T-cell (primary cell): ENCODE measurements at places on chromosomes 12 and 14.
A peak's percentile ranks its signal among the peaks of the same experiment; 100 is the strongest.

GRCh38 chr12:112973011-112973735 is 5.1 kb upstream of the OAS2 start:
- no peak for DNase-seq

- DNase-seq, result peak; percentile 33
These were observed 12.2 kb upstream of the SPTB start for GRCh38 chr14:64891839-64892375.

DNA sequence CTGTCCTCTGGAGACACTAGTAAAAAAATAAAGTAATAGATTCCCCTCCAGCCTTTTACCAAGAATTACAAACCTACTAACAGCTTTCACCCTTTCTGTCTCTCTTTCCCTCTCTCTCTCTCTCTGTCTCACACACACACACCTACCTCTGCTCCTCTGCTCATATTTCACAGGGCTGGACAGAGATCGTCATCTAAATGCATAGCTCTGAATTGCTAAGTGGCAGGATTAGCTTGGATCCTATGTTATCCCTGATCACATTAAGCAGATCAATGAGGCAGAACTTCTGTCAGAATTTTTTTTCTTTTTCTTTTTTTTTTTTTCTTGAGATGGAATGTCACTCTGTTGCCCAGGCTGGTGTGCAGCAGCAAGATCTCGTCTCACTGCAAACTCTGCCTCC is 22.9 kb downstream of the VCPKMT start:
- no peak for DNase-seq

DNA sequence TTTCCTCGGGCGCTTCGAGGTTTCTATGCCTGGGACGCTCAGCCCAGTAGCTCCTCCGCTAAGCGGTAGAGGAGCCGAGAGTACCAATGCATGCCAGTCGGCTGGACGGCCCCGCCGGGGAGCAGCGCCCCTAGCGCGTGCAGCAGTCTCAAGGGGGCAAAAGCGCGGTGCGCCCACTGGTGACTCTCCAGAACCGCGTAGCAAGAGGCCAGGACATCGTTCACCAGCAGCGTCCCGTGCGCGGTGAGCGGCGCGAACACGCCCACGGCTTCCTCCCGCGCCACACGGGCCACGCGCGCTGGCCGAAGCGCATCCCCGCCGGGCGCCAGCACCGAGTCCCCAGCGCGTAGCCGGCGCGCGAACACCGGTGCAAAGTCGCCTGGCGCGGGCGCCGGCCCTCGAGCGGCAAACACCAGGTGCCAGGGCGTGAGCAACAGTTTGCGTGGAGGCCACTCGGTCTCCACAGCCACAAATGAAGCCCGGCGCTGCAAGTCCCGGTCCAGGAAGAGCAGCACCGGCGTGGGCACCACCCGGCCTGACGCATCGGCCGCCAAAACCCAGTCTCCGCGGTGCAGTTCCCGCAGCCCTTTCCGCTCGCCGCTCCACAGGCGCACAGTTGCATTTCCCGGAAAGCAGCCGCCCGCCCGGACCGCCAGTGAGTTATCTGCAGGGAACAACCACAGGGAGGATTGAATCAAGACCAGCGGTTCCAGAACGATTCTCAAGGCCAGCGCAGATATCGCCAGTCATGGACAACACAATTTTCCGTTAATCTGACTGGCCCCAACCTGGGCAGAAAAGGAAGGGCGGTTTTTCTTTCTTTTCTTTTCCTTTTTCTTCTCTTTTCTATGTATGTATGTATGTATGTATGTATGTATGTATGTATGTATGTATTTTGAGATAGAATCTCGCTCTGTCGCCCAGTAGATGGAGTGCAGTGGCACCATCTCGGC is 4.5 kb downstream of the DHH start:
- DNase-seq, result no peak

DNA sequence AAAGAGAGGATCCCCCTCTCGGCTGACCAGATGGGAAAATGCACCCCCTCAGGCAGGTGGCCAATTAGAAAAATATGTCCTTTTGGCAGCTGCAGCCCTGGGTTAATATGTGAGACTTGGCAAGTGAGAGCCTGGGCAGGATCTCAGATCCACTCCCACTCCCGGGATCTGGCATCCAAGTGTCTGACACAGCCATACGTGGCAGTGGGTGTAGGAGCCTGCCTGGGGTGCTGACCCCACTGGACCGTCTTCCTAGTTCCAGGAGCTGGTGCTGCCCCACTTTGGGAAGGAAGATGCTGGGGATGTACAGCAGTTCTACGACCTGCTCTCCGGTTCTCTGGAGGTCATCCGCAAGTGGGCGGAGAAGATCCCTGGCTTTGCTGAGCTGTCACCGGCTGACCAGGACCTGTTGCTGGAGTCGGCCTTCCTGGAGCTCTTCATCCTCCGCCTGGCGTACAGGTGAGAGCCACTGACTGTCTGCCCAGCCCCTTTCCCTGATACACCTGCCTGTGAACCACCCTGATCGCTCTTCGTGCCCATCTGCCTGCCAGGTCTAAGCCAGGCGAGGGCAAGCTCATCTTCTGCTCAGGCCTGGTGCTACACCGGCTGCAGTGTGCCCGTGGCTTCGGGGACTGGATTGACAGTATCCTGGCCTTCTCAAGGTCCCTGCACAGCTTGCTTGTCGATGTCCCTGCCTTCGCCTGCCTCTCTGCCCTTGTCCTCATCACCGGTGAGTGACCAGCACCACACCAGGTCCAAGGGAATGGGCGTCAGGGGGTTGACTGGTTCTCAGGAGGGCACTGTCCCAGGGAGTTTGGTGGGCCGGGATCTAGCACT is 5.8 kb downstream of the NR4A1 start:
- no peak for DNase-seq

DNA sequence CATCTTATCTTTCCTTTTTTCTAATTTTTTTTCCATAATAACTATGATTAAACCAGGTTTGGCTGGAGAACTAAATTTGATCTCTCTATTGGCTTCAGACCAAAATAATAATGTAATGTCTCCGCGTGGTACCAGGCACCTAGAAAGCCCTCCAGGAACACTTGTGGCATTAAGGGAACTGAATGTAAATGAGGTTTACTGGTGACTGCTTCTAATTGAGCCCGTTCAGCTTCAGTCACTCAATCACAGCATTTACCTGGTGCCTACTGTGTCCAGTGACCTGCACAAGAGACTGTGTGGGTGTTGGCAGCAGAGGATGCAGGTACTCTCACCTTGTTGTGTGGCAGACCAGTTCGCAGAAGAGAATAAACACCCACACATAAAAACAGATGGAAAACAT is 302.5 kb downstream of the DPF3 start:
- DNase-seq, result no peak

GRCh38 chr12:6120796-6121473 is 3.5 kb downstream of the VWF start:
- no peak for DNase-seq

DNA sequence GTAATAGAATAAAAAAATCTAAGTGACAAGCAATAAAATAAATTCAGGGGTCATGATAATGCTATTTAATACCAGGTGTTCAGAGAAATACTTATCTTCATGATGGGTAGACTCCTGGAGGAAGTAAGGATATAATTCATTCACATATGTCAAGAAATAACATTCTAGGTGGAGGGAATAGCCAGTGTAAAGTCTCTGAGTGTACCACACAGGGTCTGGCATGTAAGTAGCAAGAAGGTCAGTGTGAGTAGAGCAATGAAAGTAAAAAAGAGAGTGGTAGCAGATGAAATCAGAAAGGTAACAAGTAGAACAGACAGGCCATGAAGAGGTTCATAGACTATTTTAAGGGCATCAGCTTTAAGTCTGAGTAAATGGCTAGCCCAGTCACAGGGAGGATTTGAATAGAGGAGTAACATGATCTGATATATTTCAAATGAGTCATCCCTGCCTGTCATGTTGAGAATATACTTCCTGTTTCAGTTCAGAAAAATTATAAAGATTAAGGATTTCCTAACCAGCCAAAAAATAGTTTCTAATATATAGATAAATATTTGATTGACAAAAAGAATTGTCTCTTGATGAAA is 519.9 kb downstream of the C12orf50 start:
- no peak for DNase-seq

GRCh38 chr12:28425526-28425925 is 235.3 kb downstream of the CCDC91 start:
- no peak for DNase-seq

- no peak for DNase-seq
These were observed 55.9 kb upstream of the DIO3 start for GRCh38 chr14:101505236-101505970.

GRCh38 chr14:31827325-31827724 is 249.8 kb upstream of the ARHGAP5 start:
- DNase-seq, result no peak

GRCh38 chr14:72887514-72887913 is 6.4 kb downstream of the DPF3 start:
- DNase-seq, result no peak

- DNase-seq, result no peak
These were observed 78.4 kb upstream of the EEA1 start for GRCh38 chr12:93007544-93007943.

- no peak for DNase-seq
These were observed 20.9 kb upstream of the DHRS4 start for GRCh38 chr14:23932639-23933038.

DNA sequence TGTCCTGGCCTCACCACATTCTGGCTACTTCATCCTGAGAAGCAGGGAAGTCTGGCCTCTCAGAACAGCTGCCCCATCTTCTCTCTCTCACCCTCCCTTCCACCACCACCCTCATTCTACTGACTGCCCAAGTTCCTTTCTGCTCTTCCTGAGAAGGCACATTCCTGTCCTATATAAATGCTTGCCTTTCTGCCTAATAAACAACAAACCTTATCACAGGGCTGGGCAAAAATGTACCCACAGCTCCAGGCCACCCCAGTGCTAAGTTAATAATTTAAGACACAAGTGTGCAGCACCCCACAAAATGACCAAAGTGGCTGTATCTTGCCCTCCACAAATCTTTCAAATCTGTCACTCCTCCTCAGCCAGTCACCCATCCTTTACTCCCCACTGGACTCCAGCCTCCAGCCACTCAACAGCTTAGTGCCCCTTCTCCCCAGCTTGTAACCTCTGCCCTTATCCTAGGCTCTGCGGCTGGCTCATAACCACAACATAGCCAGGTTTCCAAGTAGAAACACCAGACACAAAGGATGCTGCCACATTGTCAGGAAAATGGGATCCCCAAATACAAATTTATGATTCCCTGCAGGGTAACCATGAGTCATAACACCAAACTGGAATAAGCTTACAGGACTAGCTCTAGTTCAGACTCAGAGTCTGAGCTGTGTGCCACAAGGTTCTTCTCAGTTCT is 15.0 kb downstream of the OXA1L start:
- DNase-seq, result no peak
